ENCODE measurements at places on chromosomes 13 and 19. TPM values are rescaled to one million over a fixed set of nuclear protein-coding genes. Genes with fewer than 3 reads are reported as not detected.

DNA sequence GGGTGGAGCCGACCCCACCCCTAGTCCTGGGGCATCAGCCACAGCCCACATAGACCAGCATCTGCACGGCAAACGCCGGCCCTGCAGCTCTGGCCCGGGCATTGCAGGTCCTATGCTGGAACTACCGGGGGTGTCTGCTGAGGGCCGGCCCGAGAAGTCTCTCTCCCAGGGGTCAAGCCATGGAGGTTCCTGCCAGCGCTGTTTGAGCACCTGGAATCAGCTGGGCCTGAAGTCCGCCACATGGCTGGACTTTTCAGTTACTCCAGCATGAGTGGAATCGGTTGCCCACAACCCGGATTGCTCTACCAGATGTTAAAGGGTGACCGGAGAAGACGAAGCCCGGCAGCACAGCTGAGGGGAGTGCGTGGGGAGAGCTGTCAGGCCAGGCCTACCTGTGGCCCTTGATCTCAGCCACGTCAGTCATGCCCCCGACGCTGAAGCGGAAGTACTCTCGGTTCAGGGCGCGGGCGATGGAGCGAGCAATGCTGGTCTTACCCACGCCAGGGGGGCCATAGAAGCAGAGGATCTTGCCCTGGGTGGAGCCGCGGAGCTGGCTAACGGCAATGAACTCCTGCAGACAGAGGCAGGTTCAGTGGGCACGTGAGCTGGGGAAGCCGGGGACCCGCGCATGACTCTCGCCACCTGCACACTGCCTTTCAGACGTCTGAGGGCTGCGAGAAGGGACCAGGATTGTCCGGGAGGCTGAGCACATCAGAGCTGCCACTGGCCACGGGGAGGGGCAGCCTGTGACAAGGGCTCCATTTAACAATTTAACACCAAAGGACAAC lies 8.7 kb downstream of the RPL36 start:
- no peak overlapping the region for H3K4me3 ChIP-seq
- H3K36me3 ChIP-seq, result peaks cover 66% of the 10 kb centered on the region
- H3K4me1 ChIP-seq, result no peaks in the 10 kb centered on the region
- DNase-seq, result no peak

DNA sequence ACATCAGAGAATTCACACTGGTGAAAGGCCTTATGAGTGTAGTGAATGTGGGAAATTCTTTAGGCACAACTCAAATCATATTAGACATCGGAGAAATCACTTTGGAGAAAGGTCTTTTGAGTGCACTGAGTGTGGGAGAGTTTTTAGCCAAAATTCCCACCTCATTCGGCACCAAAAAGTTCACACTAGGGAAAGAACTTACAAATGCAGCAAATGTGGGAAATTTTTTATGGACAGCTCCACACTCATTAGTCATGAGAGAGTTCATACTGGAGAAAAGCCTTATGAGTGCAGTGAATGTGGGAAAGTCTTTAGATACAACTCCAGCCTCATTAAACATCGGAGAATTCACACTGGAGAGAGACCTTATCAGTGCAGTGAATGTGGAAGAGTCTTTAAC lies 10.1 kb downstream of the ZNF17 start:
- H3K36me3 ChIP-seq, result peaks cover 36% of the 10 kb centered on the region
- no peaks in the 10 kb centered on the region for H3K4me1 ChIP-seq
- H3K4me3 ChIP-seq, result no peak overlapping the region
- H3K27ac ChIP-seq, result no peak overlapping the region
- DNase-seq, result no peak

DNA sequence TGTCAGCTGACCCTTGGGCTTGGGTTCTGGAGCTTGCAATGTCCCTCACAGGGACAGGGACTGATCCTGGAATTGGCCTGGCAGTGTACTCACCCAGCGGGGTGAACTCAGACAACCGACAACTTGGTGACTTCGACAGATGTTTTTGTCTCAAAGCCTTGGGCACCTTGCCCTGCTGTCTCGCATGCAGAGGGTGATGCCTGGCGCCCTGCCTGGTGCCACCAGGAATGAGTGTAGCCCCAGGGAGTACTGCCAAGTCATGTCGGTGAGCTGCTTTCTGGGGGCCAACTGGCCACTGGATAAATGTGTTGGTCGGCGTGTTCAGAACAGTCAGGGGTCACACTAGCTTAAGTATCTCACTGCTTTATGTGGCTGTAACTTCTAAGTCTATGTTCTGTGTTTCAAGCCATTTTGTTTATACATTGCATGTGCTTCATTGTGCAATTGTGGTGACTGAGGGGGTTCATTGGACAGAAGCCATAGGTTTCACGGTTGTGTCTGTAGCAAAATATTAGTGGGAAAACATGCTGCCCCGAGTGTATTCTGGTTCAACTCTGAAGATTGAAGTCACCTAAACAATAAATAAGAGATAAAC lies 96.3 kb upstream of the TNFSF11 start:
- H3K27me3 ChIP-seq, result no peaks in the 10 kb centered on the region
- no peaks in the 10 kb centered on the region for H3K36me3 ChIP-seq
- H3K27ac ChIP-seq, result no peak overlapping the region
- no peaks in the 10 kb centered on the region for H3K4me1 ChIP-seq
- H3K4me3 ChIP-seq, result no peak overlapping the region

- H3K4me1 ChIP-seq, result peaks cover 4% of the 10 kb centered on the region
- H3K36me3 ChIP-seq, result no peaks in the 10 kb centered on the region
- H3K27ac ChIP-seq, result no peak overlapping the region
- H3K4me3 ChIP-seq, result no peak overlapping the region
- DNase-seq, result no peak
Observed at GRCh38 chr13:52780092-52780491, 40.5 kb upstream of the CNMD start.

- peaks cover 20% of the 10 kb centered on the region for H3K4me1 ChIP-seq
- no peak overlapping the region for H3K4me3 ChIP-seq
- H3K27me3 ChIP-seq, result no peaks in the 10 kb centered on the region
- no peak for DNase-seq
Observed at GRCh38 chr19:17519967-17520366, 8.5 kb downstream of the PGLS start.

GRCh38 chr13:110607675-110608224 lies 7.6 kb upstream of the NAXD start:
- peaks cover 32% of the 10 kb centered on the region for H3K4me1 ChIP-seq
- H3K36me3 ChIP-seq, result no peaks in the 10 kb centered on the region
- no peak overlapping the region for H3K27ac ChIP-seq
- no peak for DNase-seq

KLF16 gene
- total RNA-seq, result 6.2 TPM

GRCh38 chr13:80921971-80922370 lies 581.0 kb upstream of the SPRY2 start:
- H3K4me3 ChIP-seq, result no peak overlapping the region
- no peaks in the 10 kb centered on the region for H3K36me3 ChIP-seq
- no peaks in the 10 kb centered on the region for H3K27me3 ChIP-seq
- no peaks in the 10 kb centered on the region for H3K4me1 ChIP-seq

GRCh38 chr19:39157997-39158389 lies 32.4 kb downstream of the PAK4 start:
- no peaks in the 10 kb centered on the region for H3K27me3 ChIP-seq
- peaks cover 1% of the 10 kb centered on the region for H3K36me3 ChIP-seq
- H3K4me1 ChIP-seq, result peaks cover 60% of the 10 kb centered on the region
- H3K4me3 ChIP-seq, result no peak overlapping the region

KLK14 gene
- total RNA-seq, result not detected

- DNase-seq, result no peak
- H3K4me1 ChIP-seq, result peaks cover 19% of the 10 kb centered on the region
- H3K27ac ChIP-seq, result no peak overlapping the region
- no peaks in the 10 kb centered on the region for H3K27me3 ChIP-seq
- H3K4me3 ChIP-seq, result no peak overlapping the region
- 0 out of 3 replicates have a peak, but pooled peaks cover 2% of the 10 kb centered on the region for H3K36me3 ChIP-seq
Observed at GRCh38 chr13:100334214-100334613, 245.3 kb downstream of the PCCA start.

DNA sequence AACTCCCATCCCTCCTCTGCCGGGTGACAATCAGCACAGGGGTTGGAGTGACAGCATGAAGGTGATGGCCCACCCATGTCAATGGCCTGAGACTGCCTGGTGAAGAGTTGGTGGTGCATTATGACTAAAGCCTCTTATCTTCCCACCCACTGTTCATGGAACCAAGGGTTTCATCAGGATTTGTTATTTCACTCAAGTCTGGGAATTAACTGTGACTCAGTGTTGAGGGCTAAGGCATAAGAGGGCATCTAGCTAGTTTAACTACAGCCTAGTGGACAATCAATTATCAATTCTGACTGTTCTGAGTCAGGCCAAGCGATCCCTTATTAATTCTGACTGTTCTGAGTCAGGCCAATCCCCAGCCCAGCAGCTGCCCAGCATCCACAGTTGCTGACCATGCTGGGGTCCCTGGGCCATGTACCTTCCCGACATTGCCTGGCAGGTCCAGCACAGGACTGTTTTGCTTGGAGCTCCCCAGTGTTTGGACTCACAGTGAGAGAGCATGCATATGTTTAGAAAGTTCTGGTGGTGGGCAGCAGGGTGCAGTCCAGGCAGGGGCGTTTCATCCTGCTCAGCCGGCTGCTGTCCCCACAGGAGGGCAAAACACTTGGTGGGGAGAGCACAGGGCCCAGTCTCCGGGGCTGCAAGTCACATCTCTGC lies 65.5 kb downstream of the RASL11A start:
- H3K4me1 ChIP-seq, result peaks cover 12% of the 10 kb centered on the region
- no peak overlapping the region for H3K4me3 ChIP-seq
- H3K27ac ChIP-seq, result no peak overlapping the region
- no peaks in the 10 kb centered on the region for H3K27me3 ChIP-seq
- no peaks in the 10 kb centered on the region for H3K36me3 ChIP-seq

NDUFA11 gene
- 396 TPM for total RNA-seq

DNA sequence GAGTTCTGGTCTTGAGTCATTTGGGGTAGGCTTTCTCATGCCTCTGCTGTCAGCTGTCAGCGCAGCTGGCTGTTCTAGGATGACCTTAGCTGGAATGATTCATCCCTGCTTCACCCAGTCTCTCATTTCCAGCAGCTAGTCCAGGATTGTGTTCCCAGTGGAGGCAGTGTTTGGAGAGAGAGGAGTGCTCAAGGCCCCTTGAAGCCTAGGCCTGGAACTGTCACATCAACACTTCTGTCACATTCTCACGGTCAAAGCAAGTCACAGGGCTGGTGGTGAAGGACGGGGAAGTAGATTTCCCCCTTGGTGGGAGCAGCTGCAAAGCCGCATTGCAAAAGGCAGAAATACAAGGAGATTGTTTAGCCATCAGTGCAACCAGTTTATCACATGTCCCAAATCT lies 15.2 kb downstream of the TPT1 start:
- H3K27ac ChIP-seq, result no peak overlapping the region
- no peaks in the 10 kb centered on the region for H3K27me3 ChIP-seq
- H3K4me1 ChIP-seq, result peaks cover 46% of the 10 kb centered on the region
- peak; percentile 62 for DNase-seq
- no peak overlapping the region for H3K4me3 ChIP-seq

GRCh38 chr13:26583662-26584061 lies 26.2 kb downstream of the WASF3 start:
- H3K27me3 ChIP-seq, result no peaks in the 10 kb centered on the region
- no peak for DNase-seq
- peaks cover 14% of the 10 kb centered on the region for H3K4me1 ChIP-seq
- no peak overlapping the region for H3K27ac ChIP-seq

GRCh38 chr19:38494379-38494778 lies 60.9 kb downstream of the RYR1 start:
- H3K27ac ChIP-seq, result no peak overlapping the region
- H3K4me3 ChIP-seq, result no peak overlapping the region
- H3K27me3 ChIP-seq, result peaks cover 18% of the 10 kb centered on the region
- H3K4me1 ChIP-seq, result 0 out of 2 replicates have a peak, but pooled peaks cover 15% of the 10 kb centered on the region
- no peaks in the 10 kb centered on the region for H3K36me3 ChIP-seq

- DNase-seq, result no peak
- H3K27ac ChIP-seq, result no peak overlapping the region
- H3K36me3 ChIP-seq, result no peaks in the 10 kb centered on the region
- no peak overlapping the region for H3K4me3 ChIP-seq
Observed at GRCh38 chr13:29301027-29301426, 294.5 kb downstream of the SLC7A1 start.
